ENCODE measurements at places on chromosomes 4 and X.

DNA sequence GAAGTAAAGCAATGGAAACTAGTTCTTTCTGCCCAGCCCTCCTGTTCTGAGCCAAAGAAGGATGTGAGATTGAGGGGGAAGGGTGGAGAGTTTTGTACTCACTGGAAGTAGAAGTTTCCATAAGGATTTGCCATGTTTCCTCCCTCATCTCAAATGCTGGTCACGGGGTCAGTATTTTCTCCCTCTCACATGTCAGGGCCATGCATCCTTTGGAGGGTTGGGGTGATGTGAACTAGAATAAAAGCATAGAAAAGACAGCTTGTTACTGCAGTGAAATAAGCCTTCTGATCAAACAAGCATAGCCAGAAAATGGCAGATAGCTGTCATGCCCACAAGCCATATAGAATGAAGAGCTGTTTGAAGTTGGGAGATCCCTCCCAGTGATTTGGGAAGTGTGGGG, 79.7 kb downstream of the KIT start:
- no peak for DNase-seq

DNA sequence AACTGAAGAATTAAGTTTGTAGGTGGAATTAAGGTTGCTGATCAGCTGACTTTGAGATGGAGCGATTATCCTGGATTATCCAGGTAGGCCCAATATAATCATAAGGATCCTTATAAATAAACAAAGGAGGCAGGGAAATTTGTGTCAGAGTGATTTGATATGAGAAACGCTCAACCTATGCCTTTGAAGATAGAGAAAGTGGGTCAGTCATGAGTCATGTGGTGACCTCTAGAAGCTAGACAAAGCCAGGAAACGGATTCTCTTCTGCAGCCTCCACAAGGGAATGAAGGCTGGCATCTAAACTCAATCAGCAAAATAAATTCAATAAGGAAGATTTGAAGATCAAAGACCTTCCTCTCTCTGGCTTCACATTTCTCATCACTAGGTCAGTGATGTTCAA, 41.5 kb upstream of the SMIM10 start:
- no peak for DNase-seq

DNA sequence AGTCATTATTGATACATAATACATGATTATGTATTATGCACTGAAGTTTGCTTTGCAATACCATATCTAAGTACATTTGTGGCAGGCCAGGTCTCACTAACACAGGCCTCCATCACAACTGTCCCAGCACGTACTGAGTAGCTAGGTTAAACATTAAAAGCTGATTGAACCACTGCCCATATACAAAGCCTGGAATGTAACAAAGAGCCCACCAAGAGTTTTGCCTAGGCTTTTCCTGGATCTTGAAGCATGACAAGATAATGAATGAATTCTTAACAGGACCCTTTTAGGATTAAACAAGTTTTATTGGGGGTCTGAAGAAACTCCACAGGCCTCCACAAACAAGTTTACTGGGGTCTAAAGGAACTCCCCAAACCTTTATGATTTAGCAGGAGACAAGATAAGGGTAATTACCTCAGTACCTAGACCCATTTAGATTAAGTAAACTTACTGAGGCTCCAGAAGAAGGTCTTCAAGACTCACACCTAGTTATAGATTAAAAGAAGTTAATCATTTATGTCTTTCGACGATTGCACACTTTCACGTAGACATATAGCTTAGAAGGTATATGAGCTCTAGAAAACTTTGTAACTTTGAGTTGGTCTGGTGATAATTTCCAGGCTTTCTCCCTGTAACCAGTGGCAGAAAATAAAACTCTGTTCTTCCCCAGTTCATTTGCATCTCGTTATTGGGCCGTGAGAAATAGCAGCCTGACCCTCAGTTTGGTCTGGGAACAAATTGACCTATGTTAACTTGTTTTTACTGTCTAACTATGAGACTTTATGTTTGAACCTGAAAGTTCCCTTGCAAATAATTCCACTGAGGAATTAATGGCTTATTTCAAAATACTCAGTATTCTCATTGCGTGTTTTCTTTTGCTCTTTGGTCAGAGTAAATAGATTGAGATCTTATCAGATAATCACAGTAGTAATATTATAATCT, 84.8 kb downstream of the PHEX start:
- DNase-seq = no peak

GRCh38 chr4:41683326-41683725, 65.2 kb downstream of the PHOX2B start:
- DNase-seq = no peak

Measured in esophagus squamous epithelium (tissue), 5 donors.